ENCODE measurements at places on chromosomes 7 and 10. TPM values are rescaled to one million over a fixed set of nuclear protein-coding genes. Genes with fewer than 3 reads are reported as not detected.

DNA sequence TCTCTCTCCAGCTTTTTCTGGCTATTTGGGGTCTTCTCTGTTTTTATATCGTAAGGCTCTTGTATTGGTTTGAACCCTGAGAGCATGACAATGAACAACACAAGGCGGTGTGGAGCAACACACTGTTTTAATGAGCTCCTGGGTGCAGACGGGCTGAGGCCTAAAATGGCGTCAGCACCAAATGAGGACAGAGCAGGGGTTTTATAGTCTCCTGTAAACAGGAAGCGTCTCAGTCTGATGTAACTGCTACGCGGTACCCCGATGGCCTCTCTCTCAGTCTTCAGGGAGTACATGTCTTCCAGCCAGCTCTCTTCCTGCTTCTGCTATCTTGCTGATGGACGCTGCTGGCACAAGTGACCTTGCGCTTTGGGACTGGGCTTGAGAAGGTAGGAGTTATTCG is 95.9 kb upstream of the CCDC71L start:
- H3K27me3 ChIP-seq, result no peaks in the 10 kb centered on the region
- no peak for DNase-seq
- H3K27ac ChIP-seq, result no peak overlapping the region
- H3K4me3 ChIP-seq, result no peak overlapping the region
- H3K4me1 ChIP-seq, result no peaks in the 10 kb centered on the region

DNA sequence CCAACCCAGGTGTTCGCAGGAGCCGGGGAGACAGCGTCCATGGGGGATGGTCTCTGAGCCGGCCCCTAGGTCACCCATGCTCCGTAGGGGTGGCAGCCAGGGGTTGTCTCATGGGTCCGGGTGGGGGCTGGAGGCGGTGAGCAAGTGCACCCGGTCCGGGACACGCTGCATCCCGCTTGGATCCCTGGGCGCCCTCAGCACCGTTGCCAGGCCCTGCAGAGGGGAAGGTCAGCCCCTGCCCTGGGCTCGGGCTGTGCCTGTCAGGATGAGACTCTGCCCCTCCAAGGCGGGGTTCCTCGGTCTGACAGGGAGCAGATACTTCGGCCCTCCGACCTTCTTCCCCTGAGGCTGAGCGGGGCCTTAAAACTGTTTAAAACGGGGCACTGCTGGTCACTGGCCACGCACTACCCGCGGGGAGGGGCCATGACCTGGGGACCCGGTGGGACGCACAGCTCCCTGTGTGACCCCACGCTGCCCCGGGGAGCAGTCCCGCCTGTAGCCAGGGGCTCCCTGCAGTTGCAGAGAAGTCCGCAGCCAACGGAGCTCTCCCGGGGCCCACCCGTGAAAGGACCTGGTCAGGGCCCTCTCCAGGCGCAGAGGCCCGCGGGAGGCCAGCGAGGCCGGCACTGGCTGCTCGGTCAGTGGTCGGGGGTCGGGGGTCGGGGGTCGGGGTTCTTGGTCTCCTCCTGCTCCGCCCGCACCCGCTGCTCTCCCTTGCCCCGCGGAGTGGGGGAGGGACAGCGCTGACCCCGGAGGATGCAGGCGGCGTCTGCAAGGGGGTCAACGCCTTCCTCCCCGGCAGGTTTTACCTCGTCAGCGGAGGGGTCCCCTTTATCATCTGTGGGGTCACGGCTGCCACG is 33.4 kb upstream of the KNDC1 start:
- H3K4me3 ChIP-seq, result no peak overlapping the region
- no peaks in the 10 kb centered on the region for H3K36me3 ChIP-seq
- H3K27me3 ChIP-seq, result no peaks in the 10 kb centered on the region
- peaks cover 3% of the 10 kb centered on the region for H3K4me1 ChIP-seq
- peak; percentile 17 for DNase-seq

DNA sequence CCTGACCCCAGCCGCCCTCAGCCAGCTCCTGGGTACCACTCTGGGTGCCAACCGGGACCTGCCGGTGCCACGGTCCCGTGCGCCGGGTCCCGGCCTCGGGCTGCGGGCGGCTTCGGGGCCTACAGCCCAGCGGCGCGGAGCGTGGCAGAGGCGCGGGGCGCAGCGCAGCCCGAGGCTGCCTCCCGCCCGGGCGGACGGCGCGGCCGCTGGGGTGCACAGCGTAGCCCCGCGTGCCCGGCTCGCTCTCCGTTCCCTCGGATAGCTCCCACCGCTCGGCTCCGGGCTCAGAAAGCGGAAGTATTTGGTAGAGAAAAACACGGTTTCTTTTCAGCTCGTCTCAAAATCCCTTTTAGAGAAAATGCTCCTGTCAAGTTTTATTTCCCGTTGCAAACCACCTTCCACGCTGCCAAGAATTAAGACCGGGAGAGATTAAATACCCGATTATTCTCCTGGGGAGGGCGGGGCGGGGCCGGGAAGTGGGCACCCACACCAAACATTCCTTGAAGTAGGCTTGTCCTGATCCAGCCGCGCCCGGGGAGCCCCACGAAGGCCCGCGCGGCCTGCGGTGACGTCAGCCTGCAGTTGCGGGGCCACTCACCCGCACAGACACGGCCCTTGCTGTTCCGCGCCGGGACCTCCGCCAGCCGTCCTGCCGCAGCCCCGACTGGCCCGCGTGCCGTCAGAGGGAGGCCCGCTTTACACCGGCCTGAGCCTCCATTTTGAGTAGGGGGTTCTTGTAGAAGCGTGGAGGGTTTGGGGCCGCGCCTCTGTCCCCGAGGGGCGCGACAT is 7.2 kb downstream of the HOXA13 start:
- H3K36me3 ChIP-seq, result no peaks in the 10 kb centered on the region
- peaks cover 35% of the 10 kb centered on the region for H3K4me1 ChIP-seq
- no peak overlapping the region for H3K27ac ChIP-seq
- peak overlapping the region; percentile 37 for H3K4me3 ChIP-seq
- DNase-seq, result no peak
- peaks cover 96% of the 10 kb centered on the region for H3K27me3 ChIP-seq

SEMA3C gene
- total RNA-seq, result 81.7 TPM

CCDC172 gene
- not detected for total RNA-seq

DNA sequence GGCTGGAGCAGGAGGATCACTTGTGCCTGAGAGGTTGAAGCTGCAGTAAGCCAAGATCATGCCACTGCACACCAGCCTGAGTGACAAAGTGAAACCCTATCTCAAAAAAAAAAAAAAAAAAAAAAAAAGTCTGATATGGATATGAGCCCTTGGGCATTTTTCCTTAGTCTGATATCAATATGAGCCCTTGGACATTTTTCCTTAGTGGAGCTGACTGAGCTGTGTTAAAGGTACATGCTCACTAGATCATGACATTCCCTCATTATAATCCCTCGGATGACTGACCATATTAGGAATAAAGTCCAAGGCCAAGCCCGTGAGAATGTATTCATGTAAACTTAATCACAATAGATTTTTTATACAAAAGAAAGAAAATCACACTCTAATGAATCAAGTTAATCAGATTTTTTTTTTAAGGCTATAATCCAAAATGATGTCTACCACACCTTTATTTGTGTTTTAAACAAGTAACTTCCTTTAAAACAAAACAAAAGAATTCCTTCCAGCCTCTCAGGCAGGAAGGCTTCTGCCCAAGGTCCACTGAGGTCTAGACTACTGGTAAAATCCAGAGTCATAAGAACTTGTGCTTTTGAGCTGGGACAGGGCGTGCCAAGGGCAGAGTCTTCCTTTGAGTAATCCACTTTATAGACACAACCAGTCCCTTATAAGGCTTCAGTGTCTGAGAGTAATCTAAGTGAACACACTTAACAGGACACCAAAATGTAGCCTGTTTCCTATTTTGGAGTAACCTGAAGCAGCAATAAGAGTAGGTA is 5.5 kb downstream of the PPA1 start:
- H3K4me3 ChIP-seq, result no peak overlapping the region
- H3K36me3 ChIP-seq, result peaks cover 2% of the 10 kb centered on the region
- H3K27ac ChIP-seq, result peak overlapping the region; percentile 66
- DNase-seq, result no peak
- H3K4me1 ChIP-seq, result peaks cover 44% of the 10 kb centered on the region
- no peaks in the 10 kb centered on the region for H3K27me3 ChIP-seq

DNA sequence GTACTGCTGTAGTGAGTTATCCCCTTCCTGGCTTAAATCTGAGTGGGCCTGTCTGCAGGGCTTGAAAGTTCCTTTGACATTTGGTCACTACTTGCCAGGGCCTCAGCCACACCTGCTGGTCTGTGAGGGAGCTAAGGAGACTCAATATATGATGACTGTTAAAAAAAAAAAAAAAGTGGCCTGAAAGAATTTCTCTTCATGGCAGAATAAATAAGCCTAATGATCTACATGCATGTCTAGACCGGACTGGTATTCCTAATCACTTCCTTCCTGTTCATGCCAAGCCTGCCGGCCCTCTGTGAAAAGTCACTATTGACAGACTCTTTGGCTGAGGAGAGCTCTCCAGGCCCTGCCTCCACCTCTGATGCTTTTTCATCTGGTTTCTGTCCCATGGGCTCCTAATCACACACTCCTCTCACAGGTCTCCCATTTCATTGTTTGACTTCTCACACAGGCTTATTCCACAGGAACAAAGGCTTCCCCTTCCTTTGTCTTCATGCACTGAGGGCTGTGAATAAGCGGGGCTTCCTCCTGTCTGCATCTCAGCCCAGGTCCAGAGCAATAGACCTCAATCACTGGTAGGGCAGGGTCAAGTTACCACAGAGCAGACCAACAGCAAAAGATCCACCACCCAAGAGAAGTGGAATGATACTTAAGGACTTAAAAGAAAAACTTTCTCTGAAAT is 99.1 kb upstream of the SEC61G start:
- H3K4me3 ChIP-seq, result no peak overlapping the region
- DNase-seq, result no peak
- no peak overlapping the region for H3K27ac ChIP-seq
- no peaks in the 10 kb centered on the region for H3K4me1 ChIP-seq

DNA sequence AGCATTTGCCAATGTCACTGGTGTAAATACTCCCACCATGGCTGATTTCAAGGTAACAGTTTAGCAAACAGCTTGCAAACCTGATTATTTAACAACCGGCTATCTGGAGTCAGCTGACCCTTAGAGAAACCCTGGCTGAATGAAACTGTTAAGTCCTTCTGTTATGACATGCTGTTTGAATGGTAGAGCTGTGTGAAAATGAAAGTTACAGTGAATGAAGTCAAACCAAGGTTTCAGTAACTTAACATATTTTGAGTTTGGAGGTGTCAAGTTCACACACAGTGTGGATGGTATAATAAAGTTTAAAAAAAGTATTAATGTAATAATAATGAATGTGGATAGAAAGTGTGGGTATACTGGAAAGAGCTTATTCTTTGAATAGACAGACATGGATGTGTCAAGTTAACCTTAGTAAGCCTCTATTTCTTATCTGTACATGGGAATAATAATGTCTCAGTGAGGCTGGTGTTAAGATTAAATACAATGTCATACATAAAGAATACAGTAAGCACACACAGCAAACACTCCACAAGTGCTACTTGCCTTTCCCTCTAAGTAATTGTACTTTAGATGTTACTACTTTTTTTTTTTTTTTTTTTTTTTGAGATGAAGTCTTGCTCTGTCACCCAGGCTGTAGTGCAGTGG is 150.4 kb downstream of the TAX1BP1 start:
- H3K27me3 ChIP-seq, result no peaks in the 10 kb centered on the region
- H3K4me1 ChIP-seq, result no peaks in the 10 kb centered on the region
- H3K36me3 ChIP-seq, result no peaks in the 10 kb centered on the region
- DNase-seq, result no peak
- H3K4me3 ChIP-seq, result no peak overlapping the region
- H3K27ac ChIP-seq, result no peak overlapping the region

TBXAS1 gene
- total RNA-seq, result 95.3 TPM

GRCh38 chr7:155821851-155822250 is 9.6 kb upstream of the SHH start:
- no peak for DNase-seq
- H3K36me3 ChIP-seq, result no peaks in the 10 kb centered on the region
- no peaks in the 10 kb centered on the region for H3K27me3 ChIP-seq
- no peaks in the 10 kb centered on the region for H3K4me1 ChIP-seq
- H3K4me3 ChIP-seq, result no peak overlapping the region

CRYGN gene
- not detected for total RNA-seq

- no peaks in the 10 kb centered on the region for H3K27me3 ChIP-seq
- no peak overlapping the region for H3K4me3 ChIP-seq
- H3K27ac ChIP-seq, result no peak overlapping the region
- no peak for DNase-seq
- H3K4me1 ChIP-seq, result no peaks in the 10 kb centered on the region
These were observed 192.7 kb upstream of the NFE2L3 start for GRCh38 chr7:25959168-25959734.

GRCh38 chr7:38142736-38143135 is 35.3 kb upstream of the STARD3NL start:
- H3K27me3 ChIP-seq, result no peaks in the 10 kb centered on the region
- no peaks in the 10 kb centered on the region for H3K36me3 ChIP-seq
- DNase-seq, result no peak
- H3K4me3 ChIP-seq, result no peak overlapping the region
- H3K27ac ChIP-seq, result no peak overlapping the region

GRCh38 chr10:95536017-95536416 is 25.2 kb downstream of the SORBS1 start:
- H3K27ac ChIP-seq, result peak overlapping the region; percentile 80
- H3K36me3 ChIP-seq, result no peaks in the 10 kb centered on the region

- H3K27me3 ChIP-seq, result no peaks in the 10 kb centered on the region
- no peaks in the 10 kb centered on the region for H3K36me3 ChIP-seq
- peak overlapping the region; percentile 87 for H3K27ac ChIP-seq
- peak overlapping the region; percentile 75 for H3K4me3 ChIP-seq
- no peak for DNase-seq
- peaks cover 32% of the 10 kb centered on the region for H3K4me1 ChIP-seq
These were observed 49.7 kb downstream of the CPEB3 start for GRCh38 chr10:92241158-92241500.

- H3K27me3 ChIP-seq, result no peaks in the 10 kb centered on the region
- no peak for DNase-seq
- peak overlapping the region; percentile 75 for H3K4me3 ChIP-seq
- peak overlapping the region; percentile 89 for H3K27ac ChIP-seq
These were observed 535 bp downstream of the ASAH2B start for GRCh38 chr10:50740293-50740648.

- H3K36me3 ChIP-seq, result peaks cover 17% of the 10 kb centered on the region
- no peak for DNase-seq
- H3K27me3 ChIP-seq, result no peaks in the 10 kb centered on the region
- no peak overlapping the region for H3K4me3 ChIP-seq
- no peaks in the 10 kb centered on the region for H3K4me1 ChIP-seq
- H3K27ac ChIP-seq, result no peak overlapping the region
These were observed 17.3 kb downstream of the SYPL1 start for GRCh38 chr7:106094780-106095179.

GRCh38 chr7:25427721-25428120 is 199.4 kb upstream of the NPVF start:
- no peak for DNase-seq
- no peak overlapping the region for H3K4me3 ChIP-seq
- H3K4me1 ChIP-seq, result no peaks in the 10 kb centered on the region
- H3K36me3 ChIP-seq, result no peaks in the 10 kb centered on the region
- H3K27ac ChIP-seq, result no peak overlapping the region

GRCh38 chr7:22702516-22702915 is 24.5 kb upstream of the IL6 start:
- H3K36me3 ChIP-seq, result no peaks in the 10 kb centered on the region
- no peak overlapping the region for H3K4me3 ChIP-seq
- DNase-seq, result no peak
- H3K27ac ChIP-seq, result no peak overlapping the region

DNA sequence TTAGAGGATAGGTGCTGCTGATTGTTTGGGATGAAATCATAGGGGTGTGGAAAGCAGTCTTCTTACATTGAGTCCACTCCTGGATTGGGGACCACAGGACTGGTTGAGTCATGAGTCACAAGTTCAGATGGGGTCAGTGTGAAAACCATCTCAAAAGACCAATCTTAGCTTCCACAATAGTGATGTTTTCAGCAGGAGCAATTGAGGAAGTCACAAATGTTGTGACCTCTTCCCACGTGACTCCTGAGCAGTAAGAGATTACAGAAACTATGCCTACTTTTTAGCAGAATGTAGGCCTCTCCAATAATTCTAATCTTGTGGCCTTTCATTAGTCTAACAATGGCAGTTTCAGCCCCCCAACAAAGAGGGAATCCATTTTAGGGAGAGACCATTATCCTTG is 256.9 kb upstream of the CDC14C start:
- H3K4me3 ChIP-seq, result no peak overlapping the region
- no peak overlapping the region for H3K27ac ChIP-seq
- no peak for DNase-seq
- H3K27me3 ChIP-seq, result no peaks in the 10 kb centered on the region
